ENCODE measurements at places on chromosomes 3 and 15. TPM values are rescaled to one million over a fixed set of nuclear protein-coding genes. Genes with fewer than 3 reads are reported as not detected.

DNA sequence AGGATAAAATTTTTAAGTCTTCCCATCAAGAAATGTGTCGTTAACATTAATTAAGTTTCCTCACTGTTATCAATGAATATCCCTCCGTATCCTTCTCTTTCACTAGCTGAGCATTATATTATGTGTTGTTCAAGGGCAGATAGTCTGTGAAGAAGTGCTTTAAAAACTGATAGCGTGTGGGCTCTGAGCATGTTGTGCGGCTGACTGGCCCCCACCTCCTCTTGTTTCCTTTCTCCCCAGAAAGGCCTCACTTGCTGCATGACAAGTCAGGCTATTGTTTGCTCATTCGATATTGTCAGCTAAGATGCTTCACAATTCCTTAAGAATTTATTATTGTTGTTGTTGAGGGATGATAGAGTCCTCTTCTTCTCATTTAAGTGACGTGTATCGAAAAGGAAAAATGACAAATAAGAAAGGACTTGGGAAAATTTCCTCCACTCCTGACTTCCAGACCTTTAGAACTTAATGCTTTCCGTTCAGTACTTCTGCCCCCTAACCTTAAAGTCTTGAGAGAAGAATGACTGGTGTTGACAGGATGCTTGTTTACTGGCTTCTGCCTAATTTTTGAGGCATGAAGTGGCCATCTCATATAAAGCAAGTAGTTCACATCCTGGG lies 298.3 kb downstream of the LPP start:
- no peak overlapping the region for H3K4me3 ChIP-seq
- no peak overlapping the region for H3K27ac ChIP-seq
- H3K27me3 ChIP-seq = no peaks in the 10 kb centered on the region
- no peaks in the 10 kb centered on the region for H3K36me3 ChIP-seq

DNA sequence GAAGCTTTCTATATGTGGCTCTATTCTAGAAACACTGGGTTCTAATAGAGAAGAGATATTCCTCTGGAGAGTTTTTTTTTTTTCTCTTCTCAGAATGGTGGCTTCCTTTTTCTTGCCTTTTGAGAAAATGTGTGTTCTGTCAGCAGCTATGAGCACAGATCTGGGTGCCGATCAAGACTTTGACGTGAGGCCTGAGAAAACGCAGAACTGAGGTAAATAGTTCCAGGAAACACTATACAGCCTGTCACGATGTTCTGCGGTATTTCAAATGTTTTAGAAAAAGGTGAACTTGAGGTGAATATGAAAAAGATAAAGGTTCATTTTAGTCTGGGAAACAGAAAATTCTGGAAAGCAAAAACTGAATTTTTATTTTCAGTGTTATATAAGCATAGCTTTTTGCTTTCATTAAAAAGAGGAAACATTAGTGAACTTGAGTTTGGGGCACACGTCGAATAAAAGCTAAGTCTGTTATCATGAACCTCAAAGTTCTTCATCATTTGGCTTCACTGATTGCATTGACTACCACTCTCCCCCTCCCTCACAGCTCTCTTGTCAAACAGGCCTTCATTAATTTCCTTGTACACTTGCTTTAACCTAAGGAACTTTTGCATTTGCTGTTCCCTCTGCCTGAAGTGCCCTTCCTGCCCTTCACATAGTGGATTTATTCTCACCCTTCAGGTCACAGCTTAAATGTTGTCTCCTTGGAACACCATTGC lies 265.1 kb downstream of the NFKBIZ start:
- no peak for DNase-seq
- H3K4me1 ChIP-seq = peaks cover 28% of the 10 kb centered on the region
- no peaks in the 10 kb centered on the region for H3K27me3 ChIP-seq
- no peak overlapping the region for H3K4me3 ChIP-seq
- peaks cover 8% of the 10 kb centered on the region for H3K36me3 ChIP-seq
- peak overlapping the region; percentile 92 for H3K27ac ChIP-seq

GRCh38 chr3:128229106-128229857 lies 76.0 kb downstream of the EEFSEC start:
- no peak overlapping the region for H3K4me3 ChIP-seq
- peak overlapping the region; percentile 47 for H3K27ac ChIP-seq
- no peak for DNase-seq
- no peaks in the 10 kb centered on the region for H3K27me3 ChIP-seq

Gene TM6SF1
- total RNA-seq = not detected

GRCh38 chr3:147372525-147373027 lies 33.8 kb downstream of the ZIC4 start:
- no peaks in the 10 kb centered on the region for H3K36me3 ChIP-seq
- peaks cover 98% of the 10 kb centered on the region for H3K27me3 ChIP-seq
- no peaks in the 10 kb centered on the region for H3K4me1 ChIP-seq
- no peak for DNase-seq

GRCh38 chr3:14633819-14634424 lies 17.6 kb upstream of the CCDC174 start:
- no peak overlapping the region for H3K27ac ChIP-seq
- no peak for DNase-seq
- H3K36me3 ChIP-seq = no peaks in the 10 kb centered on the region
- H3K4me3 ChIP-seq = no peak overlapping the region
- peaks cover 74% of the 10 kb centered on the region for H3K27me3 ChIP-seq
